ENCODE measurements at places on chromosomes 3 and 15.
A peak's percentile ranks its signal among the peaks of the same experiment; 100 is the strongest.

DNA sequence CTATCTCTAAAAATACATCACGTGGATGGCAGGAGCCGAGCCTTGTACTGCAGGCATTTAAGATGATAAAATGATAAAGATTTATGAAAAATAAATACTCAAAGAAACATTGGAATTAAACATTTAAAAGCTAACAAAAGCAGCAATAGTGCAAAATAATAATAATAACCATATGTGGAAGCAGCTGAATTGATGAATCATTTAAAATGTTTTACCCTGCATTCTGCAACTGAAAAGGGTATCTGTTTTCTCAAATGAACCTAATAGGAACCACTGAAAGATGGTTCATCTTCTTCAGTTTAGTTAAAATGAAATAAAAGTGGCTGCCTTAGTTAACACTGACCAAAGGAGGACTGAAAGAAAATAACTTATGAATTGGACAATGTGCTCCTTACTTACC, 436.1 kb downstream of the TUSC7 start:
- DNase-seq, result no peak

DNA sequence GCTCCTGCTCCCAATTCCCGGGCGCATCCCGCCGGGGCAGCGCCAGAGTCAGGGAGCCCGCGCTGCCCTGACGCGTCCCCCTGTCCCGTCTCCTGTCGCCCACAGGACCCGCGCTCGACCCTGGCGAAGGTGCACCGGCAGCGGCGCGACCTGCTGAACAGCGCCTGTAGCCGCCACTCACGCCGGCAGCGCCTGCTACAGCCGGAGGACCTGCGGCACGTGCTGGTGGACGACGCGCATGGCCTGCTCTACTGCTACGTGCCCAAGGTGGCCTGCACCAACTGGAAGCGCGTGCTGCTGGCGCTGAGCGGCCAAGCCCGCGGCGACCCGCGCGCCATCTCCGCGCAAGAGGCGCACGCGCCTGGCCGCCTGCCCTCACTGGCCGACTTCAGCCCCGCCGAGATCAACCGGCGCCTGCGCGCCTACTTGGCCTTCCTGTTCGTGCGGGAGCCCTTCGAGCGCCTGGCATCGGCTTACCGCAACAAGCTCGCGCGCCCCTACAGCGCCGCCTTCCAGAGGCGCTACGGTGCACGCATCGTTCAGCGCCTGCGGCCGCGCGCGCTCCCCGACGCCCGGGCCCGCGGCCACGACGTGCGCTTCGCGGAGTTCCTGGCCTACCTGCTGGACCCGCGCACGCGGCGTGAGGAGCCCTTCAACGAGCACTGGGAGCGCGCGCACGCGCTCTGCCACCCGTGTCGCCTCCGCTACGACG, 16.9 kb downstream of the C3orf22 start:
- peak; percentile 36 for DNase-seq

DNA sequence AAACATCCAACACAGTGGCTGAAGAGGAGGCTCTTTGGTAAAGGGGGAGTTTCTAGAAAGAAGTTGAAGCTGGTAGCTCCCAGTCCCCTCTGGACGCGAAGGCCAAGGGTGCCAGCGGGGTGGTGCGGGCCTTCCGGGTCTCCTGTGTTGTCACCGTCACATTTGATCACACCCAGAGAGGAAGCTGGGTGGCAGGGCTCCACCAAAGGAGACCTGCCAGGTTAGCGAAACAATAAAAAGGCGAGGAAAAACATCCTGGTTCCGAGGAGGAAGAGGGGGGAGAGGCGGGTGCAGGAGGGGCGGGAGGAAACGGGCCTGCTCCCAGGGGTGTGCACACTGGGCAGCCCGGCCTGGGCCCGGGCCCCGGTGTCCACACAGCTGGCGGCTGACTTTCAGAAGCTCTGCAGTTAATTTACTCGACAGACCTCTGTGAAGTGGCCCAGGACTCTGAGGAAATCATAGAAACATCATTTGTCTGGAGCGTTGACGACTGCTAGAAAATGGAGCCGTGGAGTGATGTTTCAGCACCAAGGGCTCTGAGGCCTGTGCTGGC, 12.1 kb downstream of the HEG1 start:
- peak; percentile 45 for DNase-seq

GRCh38 chr3:128874481-128875180, 4.8 kb upstream of the ACAD9 start:
- no peak for DNase-seq

- no peak for DNase-seq
Measured at GRCh38 chr3:40869013-40869412, 330.3 kb upstream of the CTNNB1 start.

DNA sequence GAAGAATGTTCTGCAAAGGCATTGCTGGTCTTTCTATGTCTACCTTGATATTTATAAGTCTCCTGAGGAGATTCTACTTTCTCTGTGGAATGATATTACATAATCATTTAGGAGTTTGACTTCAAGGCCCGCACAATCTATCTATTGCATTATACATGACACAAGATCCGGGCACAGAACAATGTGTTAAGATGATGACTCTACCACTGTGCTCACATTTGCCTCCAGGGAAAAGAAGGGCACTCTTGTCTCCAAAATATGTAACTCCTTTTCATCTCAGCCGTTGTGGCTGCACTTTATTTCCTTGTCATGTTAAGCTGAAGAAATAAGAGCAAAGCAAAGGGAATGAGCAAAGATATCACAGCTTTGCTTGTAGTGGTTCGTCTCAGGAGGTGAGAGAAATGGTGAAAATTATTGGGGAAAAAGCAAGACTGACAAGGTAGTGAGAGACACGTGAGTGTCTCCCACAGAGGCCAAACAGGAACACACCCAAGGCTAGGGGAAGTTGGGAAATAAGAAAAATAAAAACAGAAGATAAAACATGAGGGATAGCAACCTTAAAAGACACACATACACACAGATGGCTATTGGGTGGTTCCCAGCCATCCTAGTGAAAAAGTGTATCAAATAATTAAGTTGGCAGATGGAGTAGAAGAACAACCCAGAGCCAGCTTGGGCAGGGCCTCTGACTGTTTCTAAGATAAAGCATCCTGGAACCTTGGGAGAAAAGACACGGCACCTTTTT, 184.3 kb downstream of the P3H2 start:
- DNase-seq, result no peak

GRCh38 chr3:194967151-194968117, 281.8 kb downstream of the FAM43A start:
- DNase-seq, result no peak

GRCh38 chr15:70559265-70560239, 203.8 kb downstream of the UACA start:
- DNase-seq, result peak; percentile 91

- DNase-seq, result no peak
Measured at GRCh38 chr15:88003541-88004327, 252.8 kb downstream of the NTRK3 start.

GRCh38 chr3:78799681-78800080, 968.1 kb downstream of the ROBO1 start:
- no peak for DNase-seq

DNA sequence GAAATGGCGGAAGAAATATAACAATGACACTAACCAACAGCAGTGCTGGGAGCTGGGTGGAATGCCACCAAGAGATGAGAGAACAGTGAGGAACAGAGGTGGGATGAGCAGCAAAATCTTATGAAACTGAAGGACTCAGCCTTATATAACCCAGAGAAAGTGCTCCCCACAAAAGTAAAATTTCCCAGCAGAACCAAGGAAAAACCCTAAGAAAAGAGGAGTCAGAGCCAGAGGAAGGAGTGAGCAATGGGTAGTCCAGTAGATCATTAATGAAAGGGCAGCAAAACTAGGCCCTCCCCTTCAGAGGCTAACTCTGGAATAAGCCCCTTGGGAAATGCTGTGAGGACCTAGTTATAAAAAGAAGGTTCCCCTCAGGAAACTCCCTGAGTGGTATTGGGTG, 24.7 kb upstream of the UBE2E1 start:
- DNase-seq, result no peak

DNA sequence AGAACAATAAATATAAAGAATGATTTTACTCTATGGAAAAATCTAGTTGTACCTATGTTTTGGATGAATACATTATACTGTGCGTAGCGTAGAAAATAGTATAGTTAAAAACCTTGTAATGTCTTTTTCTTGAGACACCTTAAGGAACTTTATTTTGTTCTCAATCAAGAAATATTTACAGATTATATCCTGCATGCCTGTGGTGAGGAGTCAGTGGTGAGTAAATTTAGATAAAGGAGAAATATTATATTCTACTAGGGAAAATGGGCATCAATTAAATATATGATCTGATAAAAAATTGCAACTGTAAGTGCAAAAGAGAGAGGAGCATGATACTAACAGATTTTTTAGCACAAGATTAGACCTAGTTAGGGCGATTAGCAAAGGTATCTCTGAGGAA, 157.7 kb downstream of the RBMS3 start:
- DNase-seq, result no peak

DNA sequence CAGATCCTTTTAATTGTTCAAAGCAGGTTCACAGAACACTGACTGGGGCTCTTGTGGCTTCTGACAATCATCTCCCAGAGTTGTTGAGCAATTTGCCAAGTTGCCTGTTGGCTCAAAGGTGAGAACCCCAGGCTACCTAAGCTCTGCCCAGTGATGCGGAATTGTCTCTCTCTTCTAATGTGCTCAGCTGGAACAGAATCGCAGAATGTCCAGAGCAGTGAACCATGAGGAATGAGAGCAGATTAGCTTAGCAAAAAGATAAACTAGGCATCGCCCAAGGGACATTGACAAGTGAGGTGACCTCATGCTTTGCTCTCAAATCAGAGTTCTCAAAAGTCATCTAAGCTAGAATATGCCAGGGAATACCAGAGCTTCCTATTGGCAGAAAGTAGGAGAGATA, 148.1 kb downstream of the WDR76 start:
- no peak for DNase-seq

DNA sequence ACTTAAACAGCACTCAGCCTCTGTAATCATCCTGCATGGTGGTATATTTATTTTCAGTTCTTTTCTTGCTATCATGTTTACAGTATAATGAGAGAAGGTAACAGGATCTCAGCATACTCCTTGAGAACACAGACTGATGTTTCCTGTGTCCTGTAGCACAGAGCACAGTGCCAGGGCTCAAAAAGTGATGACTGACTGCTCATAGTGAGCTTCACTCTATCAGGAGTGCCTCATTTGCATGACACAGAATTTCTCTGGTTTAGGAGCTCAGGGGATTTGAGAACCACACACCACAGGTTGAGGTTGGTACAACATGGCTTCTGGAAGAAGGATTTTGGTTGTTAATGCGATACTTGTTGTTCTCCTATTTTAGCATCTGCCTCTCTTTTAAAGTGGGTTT, 68.5 kb upstream of the SLC2A2 start:
- DNase-seq, result no peak

DNA sequence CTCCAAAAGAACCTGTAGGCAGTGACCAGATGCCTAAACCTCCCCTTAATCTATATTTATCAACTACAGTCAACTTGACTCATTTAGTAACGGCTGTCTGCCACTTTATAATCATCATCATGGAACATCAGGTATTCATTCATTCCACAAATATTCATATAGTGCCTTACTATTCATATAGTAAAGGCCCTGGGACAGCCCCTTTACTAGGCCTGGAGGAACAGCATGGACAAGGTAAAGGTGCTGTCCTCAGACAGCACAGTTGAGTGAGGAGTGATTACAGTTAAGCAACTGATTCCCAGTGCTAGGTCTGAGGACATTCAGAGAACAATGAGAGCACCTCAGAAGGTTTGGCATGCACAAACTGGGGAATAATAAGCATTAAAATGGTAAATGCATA, 346.5 kb upstream of the RORA start:
- no peak for DNase-seq

DNA sequence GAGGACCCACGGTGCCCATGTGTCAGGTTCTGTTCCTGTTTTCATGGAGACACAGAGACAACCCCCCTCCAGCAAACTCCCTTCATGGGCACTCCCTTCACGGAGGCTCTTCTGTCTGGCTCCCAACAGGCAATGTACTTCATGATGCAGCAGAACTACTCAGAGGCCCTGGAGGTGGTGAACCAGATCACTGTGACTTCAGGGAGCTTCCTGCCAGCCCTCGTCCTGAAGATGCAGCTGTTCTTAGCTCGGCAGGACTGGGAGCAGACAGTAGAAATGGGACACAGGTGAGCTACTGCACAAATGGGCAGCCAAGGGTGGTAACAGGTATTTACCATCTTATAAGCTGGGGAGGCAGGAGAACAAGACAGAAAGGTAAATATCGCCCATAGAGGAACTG, 7.0 kb downstream of the TTC21A start:
- DNase-seq, result no peak

DNA sequence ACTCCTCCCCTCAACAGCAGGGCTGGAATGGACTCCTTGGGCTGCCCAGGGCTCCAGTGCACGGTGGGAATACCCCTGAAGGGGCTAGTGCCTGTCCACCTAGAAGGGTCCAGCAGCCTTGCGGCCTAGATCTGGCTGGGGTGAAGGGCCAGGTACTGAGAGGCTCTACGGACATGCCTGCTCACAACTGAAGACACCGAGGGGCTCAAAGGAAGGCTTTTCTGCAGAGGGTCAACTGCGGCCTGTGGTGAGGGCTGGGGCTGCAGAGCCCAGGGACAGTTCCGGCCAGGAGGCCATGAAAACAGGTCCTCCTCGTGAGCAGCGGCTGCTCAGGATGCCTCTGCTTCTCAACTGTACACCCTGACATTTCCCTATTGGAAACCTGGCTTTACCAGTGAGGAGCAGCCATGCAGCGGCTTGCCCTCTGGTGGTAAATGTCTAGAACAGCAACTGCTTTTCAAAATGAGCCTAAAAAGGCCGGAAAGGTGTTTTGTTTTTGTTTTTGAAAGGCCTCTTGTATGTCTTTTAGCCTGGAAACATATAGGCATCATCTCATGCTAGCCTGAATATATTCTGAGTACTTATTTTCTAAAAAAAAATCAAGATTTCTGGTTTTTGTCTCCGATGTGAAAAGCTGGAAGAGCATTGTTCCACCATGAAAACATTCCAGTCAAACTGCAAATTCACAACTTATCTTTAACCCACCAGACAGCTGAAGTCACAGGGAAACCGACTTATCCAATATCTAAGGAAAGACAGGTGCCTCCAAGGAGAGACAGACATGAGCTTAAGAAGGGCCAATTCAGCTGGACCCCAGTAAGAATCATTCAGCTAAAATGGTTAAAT, 163.4 kb downstream of the KLF13 start:
- DNase-seq, result peak; percentile 52

DNA sequence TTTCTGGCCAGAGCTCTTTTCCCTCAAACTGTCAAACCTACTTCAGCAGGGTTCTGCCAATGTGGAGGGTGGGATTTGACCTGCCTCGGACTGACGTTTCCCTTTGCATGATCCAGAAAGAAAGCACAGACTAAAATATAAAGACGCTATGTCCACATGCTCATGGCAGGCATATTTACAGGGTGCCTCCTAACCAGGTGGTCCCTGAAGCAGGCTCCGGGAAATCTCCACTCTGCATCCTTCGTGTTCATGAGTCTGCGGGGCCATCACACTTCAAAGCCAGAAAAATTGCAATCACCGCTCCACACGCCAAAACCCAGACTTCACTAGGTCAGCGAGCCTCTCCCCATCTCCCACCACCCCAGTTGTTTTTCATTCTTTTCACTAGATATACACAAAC, 143.3 kb upstream of the IGF1R start:
- no peak for DNase-seq

Data from lung (tissue), 17 donors.